B cell (primary cell): ENCODE measurements at places on chromosomes 13 and 19.

GRCh38 chr19:46602392-46603194 lies 1.5 kb downstream of the CALM3 start:
- peaks cover 19% of the 10 kb centered on the region for H3K4me1 ChIP-seq
- H3K36me3 ChIP-seq = no peaks in the 10 kb centered on the region
- peak; percentile 35 for DNase-seq
- peak overlapping the region; percentile 96 for H3K4me3 ChIP-seq

DNA sequence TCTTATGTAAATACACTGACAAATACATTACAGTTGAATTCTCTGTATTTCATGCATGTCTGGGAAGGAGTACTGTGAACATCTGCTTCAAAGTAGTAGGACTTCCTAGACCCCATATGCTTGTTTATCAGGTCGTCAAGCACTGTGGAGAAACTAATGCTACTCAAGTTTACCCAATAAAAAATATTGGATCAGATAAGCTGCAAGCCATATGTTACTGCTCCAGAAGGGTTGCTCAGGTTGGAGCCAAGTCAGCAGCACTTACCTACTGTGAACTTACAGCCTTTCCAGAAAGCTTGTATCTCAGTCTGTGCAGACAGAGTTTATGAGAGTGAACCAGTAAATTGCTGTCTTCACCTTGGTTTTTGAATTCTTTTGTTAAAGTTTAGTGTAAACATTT lies 36.2 kb downstream of the SLAIN1 start:
- H3K27ac ChIP-seq = no peak overlapping the region
- no peaks in the 10 kb centered on the region for H3K27me3 ChIP-seq
- DNase-seq = no peak
- H3K36me3 ChIP-seq = no peaks in the 10 kb centered on the region

GRCh38 chr13:75079226-75079625 lies 402.7 kb downstream of the TBC1D4 start:
- no peaks in the 10 kb centered on the region for H3K4me1 ChIP-seq
- H3K27ac ChIP-seq = no peak overlapping the region
- H3K36me3 ChIP-seq = no peaks in the 10 kb centered on the region
- no peak overlapping the region for H3K4me3 ChIP-seq

DNA sequence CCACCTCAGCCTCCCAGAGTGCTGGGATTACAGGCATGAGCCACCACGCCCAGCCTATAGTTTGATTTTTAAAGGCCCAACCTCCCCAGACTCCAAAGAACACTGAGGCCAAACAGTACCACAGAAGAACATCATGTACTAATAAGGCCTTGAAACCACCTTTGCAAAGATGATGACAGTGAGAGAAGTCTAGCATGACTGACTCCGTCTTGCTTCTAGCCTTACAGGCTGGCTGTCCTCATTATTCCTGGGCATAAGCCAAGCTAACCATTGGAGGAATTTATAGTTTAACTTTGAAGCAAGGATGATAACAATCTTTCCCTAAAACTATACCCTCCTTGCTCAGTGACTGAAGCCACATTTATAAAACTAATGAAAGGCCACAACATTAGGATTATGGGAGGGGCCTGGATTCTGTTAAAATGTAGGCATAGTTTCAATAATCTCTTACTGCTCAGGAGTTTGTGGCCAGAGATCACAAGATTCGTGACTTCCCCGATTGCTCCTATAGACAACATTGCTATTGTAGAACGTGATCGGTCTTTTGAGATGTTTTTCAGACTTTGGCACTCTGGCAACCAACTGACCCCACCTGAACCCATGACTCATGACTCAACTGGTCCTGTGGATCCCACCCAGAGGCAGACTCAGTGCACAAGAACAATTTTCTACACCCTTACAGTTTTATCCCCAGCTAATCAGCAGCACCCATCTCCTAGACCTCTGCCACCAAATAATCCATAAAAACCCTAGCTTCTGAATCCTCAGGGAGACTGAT lies 17.6 kb downstream of the GPR42 start:
- H3K27ac ChIP-seq = no peak overlapping the region
- H3K27me3 ChIP-seq = no peaks in the 10 kb centered on the region
- no peaks in the 10 kb centered on the region for H3K4me1 ChIP-seq
- H3K4me3 ChIP-seq = no peak overlapping the region
